Fibroblast of upper back skin (primary cell): ENCODE measurements at places on chromosomes 3 and 15.
A peak's percentile ranks its signal among the peaks of the same experiment; 100 is the strongest.

DNA sequence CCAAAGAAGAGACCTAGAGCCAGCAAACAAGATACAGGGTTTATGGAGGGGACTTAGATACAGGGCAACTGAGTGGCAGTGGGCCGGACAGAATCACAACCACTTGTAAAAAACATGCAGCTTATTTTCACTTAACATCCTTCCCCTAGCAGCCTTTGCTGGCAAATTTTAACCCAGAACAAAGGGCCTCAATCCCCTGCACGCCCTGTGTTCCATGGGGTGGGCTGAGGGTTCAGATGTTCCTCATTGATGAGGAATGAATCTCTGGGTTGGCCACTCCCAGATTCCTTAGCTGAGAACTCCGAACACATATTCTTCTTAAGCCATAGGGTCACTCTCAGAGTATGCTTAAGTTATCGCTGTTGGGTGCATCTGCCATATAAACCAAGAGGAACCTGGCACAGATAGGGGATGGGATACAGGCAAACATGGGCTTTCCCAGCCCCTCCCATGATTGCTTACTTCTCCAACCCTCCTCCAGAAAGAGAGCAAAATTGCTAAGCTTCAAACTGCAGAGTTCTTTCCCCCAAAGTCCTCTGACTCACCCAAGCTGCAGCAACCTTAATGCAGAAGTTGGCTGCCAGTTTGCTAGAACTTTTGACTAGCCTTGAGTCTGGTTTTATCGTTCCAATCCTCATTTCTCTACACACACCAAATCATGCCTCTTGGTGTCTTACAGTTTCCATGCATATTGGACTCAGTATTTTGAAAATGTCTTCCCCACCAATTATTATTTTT is 146.9 kb downstream of the CD47 start:
- peak; percentile 46 for DNase-seq

GRCh38 chr3:180996415-180996932 is 6.9 kb upstream of the DNAJC19 start:
- no peak for DNase-seq

DNA sequence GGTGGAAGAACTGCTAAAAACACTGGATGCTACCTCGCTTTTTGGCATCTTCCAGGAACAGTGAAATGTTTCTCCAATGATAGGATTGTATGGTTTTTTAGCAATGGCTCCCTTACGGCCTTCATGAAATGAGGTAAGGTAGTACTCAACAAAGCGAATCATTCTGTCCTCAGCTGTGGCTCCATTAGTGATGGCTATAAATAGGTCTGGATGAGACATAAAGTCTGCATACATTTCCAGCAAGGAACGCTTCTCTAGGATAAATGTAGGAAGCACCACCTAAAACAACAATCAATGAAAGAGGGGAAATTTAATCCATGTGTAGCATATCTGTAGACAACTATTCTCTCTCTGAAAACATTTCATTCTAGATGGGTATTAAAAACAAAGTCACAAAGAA is 32.4 kb upstream of the SNX4 start:
- peak; percentile 44 for DNase-seq

DNA sequence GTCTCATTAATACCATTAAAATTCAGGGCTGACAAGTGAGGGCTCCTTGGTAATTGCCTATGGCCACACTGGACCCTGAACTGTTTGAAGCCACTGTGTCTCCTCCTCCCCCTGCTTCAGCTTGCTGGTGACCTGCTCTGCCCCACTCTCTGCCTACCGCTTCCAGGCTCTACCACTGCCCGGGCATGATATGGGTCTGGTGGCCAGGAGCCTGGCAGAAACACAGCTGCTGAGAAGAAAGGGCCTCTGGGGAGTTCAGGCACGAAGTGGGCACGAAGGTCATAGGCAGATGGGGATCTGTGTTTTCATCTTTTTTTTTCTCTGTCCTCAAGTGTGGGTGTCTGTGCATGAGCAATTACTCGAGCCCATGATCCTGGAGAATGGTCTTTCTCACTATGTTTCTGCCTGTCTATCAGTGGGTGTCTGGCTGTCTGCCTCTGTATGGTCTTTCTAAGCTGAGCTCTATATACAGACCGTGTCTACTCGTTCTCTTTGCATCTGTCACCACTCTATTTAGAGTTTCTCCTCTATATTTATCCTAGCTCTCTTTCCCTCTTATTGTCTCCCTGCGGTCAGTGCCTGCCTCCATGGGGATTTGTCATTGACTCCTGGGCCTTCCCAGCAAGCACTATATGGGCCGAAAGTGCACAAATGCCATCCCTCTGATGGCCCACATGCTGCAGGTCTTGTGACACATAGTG is 42.1 kb upstream of the EPHB1 start:
- no peak for DNase-seq

DNA sequence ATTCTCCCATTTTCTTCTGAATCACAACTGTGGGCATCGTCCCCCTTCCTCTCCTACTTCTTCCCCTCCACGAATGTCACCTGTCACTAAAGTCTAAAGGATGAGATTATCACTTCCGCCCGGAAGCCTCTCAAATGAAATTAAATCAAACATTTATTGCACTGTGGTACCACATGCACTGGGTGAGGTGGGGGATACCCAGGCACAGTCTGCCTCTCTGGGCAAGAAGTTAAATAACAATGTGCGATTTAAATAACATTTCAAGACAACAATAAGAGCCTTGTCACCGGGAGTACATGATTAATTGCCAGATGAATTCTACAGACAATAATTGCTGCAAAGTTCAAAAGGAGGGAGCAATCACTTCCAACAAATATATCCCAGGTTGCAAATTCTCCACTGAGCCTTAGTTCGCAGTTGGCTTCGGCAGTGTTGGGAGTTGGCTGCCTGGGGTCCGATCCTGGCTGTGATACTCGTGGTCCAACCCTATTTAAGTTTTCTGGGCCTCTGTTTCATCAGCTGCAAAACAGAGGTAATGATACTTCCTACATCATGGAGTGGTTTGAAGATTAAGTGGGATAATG is 77.7 kb downstream of the FOXP1 start:
- no peak for DNase-seq

DNA sequence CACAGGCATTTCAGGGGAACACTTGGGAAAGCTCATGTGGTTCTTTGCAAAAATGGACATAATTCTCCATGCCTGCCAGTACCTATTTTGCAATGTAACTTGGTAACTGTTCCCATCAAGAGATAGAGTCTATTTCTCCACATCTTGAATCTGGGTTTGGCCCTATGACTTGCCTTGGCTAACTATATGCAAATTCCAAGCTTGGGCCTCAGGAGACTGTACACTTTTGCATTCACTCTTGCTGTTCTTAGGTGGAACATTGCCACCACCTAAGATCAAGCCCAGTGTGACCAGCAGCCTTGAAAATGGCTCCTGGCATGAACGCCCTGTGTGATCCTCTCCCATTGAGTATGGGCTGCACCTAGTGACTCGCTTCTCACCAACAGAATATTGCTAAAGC is 19.8 kb upstream of the SMAD6 start:
- DNase-seq: no peak

- DNase-seq: no peak
Observed at GRCh38 chr3:130509008-130509407, 8.0 kb upstream of the COL6A6 start.

DNA sequence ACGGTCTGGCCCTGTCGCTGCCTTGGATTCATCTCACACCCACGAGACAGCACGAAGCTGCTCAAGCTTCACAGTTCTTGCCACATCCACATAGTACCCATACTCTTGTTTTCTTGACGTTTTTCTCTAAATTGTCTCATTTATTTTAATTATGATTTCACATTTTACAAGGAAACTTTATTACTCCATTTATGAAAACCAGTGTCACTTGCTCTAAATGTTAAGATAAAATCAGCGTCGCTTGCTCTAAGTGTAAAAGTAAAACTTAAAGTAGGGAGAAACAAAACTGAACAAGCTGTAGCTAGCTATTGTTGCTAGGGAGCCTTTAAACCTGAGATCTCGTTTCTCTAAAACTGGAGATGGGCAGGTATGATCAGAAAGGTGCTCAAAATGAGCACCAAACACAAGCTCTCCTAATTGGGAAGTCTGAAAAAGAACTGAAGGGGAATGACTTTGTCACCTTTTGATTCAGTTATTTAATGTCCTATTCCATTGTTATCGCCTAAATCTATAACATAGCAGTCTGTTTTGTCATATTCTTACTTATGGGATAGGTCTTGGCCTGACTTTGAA is 680 bp downstream of the IFT122 start:
- DNase-seq: no peak

DNA sequence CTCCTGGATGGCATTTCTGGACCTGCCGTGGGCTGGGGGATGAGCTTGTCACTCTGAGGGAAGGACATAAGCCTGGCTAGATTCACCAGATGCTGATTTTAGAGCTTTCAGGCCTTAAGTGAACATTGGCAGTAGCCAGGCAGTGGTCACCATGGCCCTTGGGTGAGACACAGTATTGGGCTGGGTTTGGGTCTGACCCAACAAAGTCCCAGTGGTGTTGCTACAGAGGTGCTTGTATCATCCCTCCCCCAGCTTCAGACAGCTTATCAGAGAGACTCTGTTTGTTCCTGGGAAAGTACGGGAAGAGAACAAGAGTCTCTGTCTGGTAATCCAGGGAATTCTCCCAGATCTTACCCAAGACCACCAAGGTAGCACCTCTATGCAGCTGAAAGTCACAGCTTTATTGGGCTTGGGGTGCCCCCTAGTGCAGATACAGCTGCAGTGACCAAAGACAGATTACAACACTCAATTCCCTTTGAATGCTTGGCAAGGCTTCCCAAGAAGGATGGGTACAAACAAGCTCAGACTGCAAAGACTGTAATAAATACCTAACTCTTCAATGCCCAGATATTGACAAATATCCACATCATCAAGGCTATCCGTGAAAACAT is 9.8 kb upstream of the RUVBL1 start:
- peak; percentile 69 for DNase-seq

DNA sequence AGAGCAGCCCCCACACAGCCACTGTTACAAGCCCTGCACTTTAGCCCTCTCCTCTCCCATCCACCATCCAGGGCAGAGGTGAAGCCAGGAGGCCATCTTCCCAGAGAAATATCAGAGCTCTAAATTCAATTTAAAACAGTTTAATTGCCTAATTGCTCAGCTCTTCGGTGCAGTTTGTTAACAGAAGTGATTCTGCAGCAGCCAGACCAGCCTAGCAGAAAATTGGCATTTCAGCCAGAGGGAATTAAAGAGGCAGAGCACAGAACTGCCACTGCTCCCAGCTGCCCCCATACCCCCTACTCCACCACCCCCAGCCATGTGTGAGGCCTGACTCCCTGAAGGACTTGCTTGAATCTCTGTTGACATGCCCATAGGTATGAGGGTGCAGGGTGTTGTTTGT is 38.5 kb downstream of the TPRA1 start:
- no peak for DNase-seq

- no peak for DNase-seq
Observed at GRCh38 chr3:193465992-193466608, 87.5 kb upstream of the ATP13A5 start.

DNA sequence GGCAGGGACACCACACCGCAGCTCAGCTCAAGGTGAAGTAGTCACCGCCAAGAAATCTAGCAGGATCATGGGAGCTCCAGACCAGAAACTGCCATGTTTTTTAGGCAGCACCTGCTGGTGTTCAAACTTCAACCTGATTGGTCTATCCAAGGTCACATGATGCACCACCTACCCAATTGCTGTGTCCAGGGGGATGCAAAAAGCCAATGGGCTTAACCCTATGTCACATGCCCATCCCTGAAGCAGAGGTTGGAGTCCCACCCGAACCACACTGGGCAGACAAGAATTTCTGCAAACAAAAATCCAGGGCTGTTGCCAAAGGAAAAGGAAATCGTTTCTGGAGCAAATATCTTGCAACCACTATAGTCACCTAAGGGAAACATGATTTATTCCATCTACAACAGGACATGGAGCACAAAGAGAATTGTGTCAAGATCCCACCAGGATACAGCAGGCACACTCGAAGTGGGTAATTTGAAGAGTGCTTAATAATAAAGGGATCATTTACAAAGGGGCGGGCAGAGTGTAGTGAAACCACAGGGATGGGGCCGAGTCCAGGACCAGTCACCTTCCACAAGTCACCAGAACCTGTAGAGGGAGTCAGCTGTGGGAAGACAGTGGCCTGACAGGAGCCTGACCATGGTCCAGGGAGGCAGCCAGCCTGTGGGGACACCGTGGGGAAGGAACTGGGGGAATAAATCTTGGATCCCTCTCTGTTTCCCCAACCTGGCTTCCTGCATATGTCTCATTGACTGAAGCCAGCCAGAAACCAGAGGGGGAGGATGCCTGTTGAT is 34.2 kb upstream of the TSEN2 start:
- no peak for DNase-seq
